Activated naive CD4-positive, alpha-beta T cell treated with anti-CD3 and anti-CD28 coated beads, Interleukin-2, amount 50 U/mL, for 72 hours (primary cell): ENCODE measurements at places on chromosomes 3 and 15.

DNA sequence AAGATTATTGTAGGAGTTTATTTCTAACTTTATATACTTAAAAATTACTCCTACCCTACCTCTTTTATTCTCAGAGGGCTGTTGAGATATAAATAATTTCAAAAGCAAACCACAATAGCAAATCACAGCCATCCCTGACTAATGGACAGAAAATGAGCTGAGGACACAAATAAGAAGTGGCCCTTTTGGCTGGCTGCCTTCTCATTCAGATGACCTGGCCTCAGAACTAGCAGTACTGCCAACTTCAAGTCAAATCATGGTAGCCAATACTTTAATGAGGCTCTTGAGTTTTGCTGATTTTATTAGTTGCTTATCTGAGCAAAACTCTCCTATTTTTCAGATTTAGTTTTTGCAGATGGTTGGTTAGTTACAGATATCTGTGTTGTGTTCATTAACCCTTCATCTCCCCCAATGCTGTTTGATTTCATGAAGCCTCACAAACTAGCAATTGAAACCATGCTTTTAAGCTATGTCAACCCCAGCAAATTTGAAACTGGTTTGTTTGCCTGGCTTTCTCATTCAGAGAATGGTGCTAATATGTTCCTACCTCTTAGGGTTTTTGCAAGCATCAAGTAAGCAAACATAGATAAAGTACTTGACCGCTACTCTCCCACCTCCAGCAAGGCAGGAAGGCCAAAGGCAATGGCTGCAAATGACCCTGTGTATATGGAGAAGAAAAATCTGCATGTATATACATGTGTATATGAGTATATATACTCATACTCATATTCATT, 73.4 kb upstream of the HACD2 start:
- no peak for DNase-seq

DNA sequence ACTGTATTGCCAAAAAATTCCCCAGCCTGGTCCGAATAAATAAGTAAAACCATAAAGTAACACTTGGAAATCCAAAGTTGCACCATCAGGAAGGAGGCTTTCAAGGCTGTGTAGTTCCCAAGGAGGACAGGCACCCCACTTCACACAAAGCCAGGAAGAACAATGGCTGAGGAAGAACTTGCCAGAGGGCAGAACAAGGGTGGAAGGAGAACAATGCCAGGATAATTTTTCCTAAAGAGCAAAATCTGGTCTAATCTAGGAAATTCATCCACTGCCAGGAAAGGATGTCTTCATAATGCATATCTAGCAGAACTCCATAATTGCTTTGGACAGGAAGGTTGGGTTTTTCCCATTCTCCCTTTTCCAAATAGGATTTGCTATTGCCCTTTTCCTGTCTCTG, 15.7 kb upstream of the ARID3B start:
- no peak for DNase-seq

DNA sequence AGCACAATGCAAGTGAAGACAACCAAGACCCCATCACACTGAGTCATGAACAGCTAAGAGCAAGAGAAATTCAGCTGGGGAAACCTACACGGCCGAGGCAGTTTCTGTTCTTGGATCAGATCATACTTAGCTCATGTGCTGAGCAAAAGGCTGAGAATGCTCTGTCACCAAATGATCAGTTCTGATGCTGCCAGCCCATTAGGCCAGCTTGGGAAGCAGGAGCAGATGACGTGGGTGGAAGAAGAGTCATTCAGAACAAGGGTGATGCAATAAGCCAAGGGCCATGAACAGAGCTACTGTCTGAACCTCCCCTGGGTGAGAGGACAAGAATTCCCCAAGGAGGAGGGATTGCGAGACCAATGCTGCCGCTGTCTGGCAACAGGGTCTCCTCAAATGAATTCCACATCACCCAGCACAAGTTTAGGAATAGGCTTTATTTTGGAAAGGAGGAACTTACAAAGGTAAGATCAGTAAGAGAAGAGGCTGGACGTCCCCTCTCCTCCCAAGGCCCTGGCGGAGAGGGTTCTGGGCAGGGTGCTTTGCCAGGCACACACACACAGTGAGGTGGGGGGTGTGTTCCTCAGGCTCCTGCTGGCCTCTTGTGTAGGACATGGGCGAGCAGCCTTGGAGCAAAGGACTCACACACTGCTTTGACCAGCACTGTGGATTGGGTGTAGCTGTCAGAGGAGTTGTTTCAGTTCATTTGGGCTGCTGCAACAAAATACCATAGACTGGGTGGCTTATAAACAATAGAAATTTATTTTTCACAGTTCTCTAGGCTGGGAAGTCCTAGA, 65.6 kb upstream of the CTXND1 start:
- no peak for DNase-seq

GRCh38 chr3:25349095-25349494, 79.0 kb upstream of the RARB start:
- no peak for DNase-seq

DNA sequence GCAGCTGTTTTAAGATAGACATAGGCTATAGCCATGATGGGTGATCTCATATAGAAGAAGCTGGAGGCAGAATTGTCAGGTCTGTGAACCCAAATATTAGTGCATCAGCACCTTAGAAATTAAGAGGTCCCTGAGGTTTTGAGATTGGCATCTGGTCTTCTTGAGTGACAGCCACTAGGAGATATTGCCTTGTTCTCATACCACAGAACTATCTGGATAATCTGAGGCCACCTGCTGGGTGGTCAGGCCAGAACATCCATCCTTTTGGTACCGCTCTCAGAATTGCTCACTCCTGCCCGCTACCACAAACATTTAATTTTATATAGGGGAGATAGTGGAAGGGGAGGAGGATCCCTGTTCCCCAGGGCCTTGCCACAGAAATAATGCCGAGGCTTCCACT, 210.6 kb upstream of the ZPLD1 start:
- no peak for DNase-seq

- no peak for DNase-seq
Observed at GRCh38 chr3:196334982-196335381, 3.2 kb downstream of the TM4SF19 start.

- DNase-seq = no peak
Observed at GRCh38 chr3:69212411-69213160, 90.2 kb upstream of the LMOD3 start.

DNA sequence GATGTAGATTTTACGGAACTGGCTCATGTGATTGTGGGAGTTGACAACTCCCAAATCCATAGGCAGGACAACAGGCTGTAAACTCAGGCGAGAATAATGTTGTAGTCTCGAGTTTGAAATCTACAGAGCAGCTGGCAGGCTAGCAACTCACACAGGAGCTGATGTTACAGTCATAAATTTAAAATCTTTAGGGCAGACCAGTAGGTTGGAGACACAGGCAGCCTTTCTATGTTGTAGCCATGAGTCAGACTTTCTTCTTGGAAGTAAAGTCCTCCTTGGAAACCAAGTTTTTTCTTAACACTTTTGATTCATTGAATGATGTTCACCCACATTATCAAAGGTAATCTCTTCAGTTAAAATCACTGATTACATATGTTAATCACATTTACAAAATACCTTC, 89.1 kb upstream of the ALCAM start:
- no peak for DNase-seq

DNA sequence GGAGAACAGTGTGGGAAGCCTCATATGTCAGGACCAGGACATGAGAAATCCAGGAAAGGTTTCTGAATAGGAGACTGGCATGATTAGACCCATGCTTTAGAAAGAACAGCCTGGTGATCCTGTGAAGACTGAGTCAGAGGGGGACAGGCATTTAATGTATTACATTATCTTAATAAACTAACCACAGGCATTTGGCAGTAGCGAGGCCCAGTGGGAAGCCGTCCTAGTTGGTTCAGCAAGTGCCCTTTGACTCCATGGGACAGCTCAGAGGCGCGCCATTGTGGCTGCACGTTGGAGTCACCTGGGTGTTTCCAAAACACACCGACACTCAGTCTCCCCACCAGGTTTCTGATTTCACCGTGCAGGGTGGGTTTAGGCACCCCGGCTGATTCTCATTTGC, 90.5 kb upstream of the DGKG start:
- no peak for DNase-seq

- no peak for DNase-seq
Observed at GRCh38 chr3:195889870-195890295, 18.5 kb downstream of the TNK2 start.

- DNase-seq = no peak
Observed at GRCh38 chr3:123431658-123432324, 17.1 kb downstream of the ADCY5 start.

- no peak for DNase-seq
Observed at GRCh38 chr3:186869253-186870100, 27.0 kb downstream of the ADIPOQ start.

DNA sequence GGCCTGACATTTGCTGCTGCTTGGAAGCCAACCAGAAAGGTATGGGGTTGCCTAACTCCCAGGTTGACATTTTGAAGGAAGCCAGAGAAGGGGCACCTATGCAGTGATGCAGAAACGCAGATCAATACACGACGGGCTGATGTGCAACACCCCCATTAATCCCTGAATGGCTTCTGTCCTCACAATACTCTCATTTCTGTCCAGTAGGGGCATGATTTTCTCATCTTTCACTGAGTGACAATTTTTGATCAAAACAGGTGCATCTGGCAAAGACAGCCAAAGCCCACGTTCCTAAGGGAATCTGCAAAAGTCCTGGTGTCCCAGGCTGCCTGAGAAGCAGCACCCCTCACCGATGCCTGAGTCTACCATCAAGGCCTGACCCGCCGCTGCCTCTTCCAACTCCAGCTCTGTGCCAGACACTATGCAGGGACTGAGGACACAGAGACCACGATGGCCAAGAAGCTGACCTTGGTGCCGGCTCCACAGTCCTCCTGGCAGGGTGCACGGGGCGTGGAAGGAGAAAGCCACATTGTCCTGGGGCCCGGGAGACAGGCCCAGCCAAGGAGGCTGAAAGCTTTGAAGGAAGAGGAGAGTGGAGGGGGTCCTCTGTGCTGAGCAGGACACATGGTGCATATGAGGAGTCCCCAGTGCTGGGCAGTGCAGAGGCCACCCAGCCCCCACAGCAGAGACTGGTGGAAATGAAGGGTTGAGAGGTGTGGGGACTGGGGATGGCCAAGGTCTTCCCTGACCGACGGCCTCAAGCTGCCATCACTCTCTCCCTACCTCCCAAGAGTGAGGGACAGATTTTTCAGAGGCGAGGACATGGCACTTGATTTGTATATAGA, 159.6 kb downstream of the NUP210 start:
- no peak for DNase-seq

DNA sequence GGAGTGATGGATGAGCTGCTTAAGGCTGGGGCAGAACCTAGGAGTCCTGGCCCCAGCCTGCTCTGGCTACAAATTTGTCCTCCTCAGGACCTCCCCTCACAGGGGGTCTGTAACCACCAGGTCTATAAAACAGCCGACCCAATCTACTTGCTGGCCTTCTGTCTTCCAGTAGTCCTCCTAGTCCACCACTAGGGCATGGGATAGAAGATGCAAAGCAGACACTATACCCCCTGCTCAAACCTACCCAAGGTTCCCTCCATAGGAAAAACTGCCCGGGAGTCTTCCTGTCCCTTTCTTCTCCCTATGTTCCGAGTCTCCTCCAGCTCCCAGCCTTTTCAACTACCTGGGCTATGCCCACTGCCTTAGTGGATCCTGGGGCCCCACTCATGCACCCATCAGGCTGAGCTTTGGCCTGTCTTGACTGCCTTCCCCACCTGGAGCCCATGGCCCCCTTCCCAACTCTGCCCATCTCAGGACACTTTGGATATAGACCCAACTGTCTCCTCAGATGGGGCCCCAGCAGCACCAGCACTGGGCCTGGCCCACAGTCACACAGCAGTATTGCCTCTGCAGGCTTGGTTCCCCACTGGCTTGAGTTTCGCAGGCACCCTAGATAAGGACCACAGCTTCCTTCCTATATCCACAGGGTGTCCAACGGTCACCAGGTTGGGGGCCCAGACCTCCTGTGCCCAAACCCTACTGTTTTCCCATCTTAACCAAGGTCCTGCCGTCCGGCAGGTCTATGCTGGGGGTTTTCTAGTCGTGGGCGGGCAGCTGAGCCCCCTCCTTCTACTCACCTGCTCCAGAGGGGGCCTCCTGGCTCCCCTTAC, 1.1 kb downstream of the HYAL3 start:
- DNase-seq = no peak

GRCh38 chr3:54053211-54053610, 69.1 kb upstream of the CACNA2D3 start:
- no peak for DNase-seq

DNA sequence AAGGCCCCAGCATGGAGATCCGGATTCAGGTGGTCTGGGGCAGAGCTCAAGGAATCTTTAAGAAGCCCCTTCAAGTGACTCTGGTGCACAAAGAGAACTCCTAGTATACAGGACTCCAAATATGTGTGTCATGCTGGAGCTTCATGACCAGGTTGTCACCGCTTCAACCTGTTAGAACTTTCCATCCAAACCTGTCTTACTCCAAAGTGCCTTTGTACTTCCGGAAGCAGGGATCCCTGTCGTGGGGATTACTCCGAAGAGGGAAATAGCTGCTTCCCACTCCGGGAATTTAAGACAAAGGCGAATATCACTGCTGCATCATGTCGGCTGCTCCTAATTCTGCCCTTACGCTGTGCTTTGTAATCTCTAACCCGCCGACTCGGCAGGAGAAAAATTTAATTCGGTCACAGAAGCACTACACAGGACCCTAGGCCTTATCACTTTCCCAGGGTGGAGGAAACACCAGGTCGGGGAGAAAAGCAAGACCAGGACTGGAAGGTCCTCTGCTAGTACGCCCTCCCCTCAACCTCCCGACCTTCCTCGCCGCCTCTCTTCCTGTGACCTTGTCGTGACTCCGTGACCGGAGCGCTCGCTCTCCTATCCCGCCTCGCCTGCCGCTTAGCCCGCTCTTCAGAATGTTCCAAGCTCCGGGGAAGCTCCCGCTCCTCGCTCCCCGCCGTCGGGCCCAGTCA, 730 bp downstream of the HIGD1A start:
- peak; percentile 36 for DNase-seq

DNA sequence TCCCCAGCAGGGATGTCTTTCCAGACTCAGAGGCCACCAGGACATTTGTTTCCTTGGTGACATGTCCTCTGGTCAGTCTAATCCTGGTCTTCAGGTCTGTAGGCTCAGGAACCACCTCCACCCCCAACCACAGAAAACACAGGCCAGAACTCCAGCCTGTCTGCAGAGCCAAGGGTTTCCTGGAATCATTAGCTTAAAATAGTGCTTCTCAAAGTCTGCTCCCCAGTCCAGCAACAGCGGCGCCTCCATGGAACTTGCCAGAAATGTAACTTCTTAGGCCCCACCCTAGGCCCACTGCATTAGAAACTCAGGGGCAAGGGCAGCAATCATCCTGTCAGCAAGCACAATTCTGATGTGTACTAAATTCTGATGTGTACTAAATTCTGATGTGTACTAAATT, 20.0 kb downstream of the SLC28A1 start:
- no peak for DNase-seq

- no peak for DNase-seq
Observed at GRCh38 chr3:139493826-139494385, 17.6 kb upstream of the RBP2 start.

- no peak for DNase-seq
Observed at GRCh38 chr3:152733584-152734119, 101.3 kb upstream of the P2RY1 start.

DNA sequence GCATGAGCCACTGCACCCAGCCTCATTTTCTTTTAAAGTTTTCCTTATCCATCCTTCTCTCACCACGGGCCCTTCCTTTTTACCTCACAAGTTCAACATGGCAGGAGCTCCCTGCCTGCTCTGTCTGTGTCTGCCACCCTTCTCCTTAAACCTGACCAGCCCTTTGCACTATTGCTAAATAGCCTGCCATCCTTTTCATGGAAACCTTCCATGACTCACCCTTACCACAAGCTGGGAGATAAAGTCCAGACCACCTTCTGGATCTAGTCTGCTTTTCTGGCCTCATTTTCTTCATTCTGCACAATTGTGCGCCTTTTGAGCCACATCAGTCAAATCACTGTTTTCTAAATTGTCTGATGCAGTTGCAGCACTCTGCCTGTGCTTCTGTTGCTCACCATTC, 8.9 kb downstream of the PARP14 start:
- no peak for DNase-seq
